ENCODE measurements at places on chromosomes 2 and 18.

DNA sequence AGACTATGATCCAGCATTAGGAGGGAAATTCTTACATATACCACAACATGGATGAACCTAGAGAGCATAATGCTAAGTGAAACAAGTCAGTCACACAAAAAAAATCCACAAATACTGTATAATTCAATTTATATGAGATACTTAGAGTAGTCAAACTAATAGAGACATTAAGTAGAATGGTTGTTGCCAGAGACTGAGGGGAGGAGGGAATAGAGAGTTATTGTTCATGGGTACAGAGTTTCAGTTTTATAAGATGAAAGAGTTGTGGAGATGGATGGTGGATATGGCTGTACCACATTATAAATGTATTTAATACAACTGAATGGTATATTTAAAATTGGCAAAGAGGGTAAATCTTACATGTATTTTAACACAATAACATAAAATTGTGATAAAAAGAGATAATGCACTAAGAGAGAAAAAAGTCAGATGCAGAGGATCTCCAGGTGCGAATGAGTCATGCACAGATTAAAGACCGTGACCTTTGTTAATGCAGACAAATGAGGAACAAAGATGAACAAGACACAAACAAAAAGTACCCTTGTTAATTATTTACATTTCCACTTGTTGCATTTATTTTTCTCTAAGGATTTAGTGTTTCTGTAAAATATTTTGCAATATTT, 541.7 kb upstream of the MEX3C start:
- DNase-seq = no peak

- DNase-seq = no peak
Measured at GRCh38 chr2:54613386-54613785, 110.1 kb upstream of the EML6 start.

DNA sequence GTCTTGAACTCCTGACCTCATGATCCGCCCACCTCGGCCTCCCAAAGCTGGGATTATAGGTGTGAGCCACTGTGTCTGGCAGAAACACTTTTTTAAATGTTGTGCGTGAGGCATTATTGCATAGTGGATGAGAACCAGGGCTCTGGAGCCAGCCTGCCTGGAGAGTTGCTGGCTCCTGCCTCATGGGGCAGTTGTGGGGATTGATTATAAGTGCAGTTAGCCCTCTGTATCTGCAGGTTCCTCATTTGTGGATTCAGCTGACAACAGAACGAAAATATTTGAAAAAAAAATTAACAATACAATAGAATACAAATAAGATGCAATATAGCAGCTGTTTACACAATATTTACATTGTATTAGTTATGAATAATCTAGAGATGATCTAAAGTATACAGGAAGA, 129.4 kb upstream of the EML6 start:
- DNase-seq = no peak

- DNase-seq = no peak
Measured at GRCh38 chr2:155266109-155266508, 567.6 kb downstream of the KCNJ3 start.

GRCh38 chr18:70907673-70908072, 618.8 kb downstream of the SOCS6 start:
- no peak for DNase-seq

DNA sequence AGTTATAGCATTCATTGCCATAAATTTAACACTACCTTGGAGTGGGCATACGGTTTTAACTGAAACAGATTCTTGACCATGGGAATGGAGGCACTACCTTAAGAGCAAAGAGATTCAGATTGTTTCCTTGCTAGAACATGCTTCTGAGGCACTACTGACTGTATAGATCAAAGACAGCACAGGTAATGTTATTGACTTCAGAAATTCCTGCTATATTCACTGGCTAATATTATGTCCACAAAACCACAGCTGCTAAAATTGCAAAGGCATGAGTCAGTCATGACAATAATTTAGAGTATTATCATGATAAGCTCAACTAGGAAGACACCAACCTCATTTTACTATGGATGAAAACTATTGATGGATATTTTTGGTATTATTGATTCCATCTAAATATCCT, 39.4 kb downstream of the SLC8A1 start:
- DNase-seq = no peak
